ENCODE measurements at places on chromosomes 5 and 9. TPM values are rescaled to one million over a fixed set of nuclear protein-coding genes. Genes with fewer than 3 reads are reported as not detected.

DNA sequence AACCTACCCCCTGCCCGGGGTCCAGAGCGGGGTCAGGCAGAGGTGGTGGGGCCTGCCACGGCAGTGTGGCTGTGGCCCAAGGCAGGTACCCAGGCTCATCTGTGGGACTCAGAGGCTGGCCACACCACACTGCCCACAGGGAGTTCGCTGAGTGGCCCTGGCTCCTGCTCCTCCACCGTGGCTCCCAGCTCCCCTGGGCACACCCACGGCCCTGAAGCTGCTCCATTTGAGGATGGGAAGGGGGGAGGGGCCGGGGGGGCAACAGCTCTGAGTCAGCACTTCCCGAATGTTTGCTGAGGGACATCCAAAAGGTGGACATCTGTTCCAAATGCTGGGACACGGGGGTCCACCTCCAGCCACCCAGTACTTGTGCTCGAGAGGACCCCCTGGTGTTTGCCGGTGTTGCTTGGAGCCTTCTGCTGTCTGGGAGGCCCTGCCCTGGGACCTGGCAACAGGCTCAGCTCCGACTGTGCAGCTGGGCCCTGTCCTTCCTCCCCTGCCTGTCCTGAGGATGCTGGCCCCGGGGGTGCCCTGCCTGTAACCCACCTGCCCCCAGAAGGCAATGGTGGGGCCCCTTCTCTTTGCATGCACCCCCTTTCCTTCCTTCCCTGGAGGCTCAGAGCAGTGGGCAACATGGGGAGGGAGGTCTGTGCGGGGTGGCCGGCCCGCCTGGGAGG is 2.5 kb upstream of the NRARP start:
- no peak for DNase-seq

The ORM2 gene
- total RNA-seq, result not detected

DNA sequence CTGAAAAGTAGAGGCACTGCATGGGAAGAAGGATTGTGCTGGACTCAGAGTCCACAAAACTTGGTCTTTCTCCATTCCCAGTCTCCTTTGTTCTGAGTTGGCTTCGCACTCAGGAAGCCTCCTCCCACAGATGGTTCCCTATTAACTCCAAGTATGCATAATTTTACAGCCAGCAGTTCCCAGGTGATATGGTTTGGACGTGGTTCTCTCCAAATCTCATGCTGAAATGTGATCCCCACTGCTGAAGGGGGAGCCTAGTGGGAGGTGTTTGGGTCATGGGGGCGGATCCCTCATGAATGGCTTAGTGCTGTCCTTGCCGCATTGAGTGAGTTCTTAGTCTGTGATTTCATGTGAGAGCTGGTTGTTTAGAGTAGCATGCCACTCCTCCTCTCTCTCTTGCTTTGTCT is 86.6 kb downstream of the FEM1C start:
- no peak for DNase-seq

GRCh38 chr9:125994066-125994943 is 247.1 kb downstream of the PBX3 start:
- no peak for DNase-seq

GRCh38 chr5:132410451-132411303 is 41.2 kb downstream of the SLC22A5 start:
- DNase-seq, result no peak

GRCh38 chr9:118568704-118569103 is 800.5 kb downstream of the BRINP1 start:
- DNase-seq, result no peak
